ENCODE measurements at places on chromosomes 2 and 18.
A peak's percentile ranks its signal among the peaks of the same experiment; 100 is the strongest.

DNA sequence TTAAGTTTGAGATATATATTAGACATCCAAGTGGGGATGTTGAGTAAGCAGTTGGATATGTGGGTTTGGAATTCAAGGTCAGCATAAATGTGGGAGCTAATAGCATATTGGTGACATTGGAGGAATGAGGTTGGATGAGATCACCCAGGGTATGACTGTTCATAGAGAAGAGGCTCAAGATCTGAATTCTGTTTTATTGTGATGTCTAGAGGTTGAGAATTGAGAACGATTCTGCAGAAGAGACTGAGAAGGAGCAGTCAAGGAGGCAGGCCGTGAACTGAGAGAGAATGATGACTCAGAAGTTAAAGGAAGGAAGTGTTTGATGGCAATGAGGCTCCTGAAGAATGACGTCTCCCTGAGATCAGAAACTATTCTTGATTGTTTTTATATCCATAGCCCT lies 5.9 kb downstream of the SERPINB11 start:
- no peak for DNase-seq

GRCh38 chr18:55314615-55315237 lies 273.3 kb downstream of the TCF4 start:
- peak; percentile 24 for DNase-seq

DNA sequence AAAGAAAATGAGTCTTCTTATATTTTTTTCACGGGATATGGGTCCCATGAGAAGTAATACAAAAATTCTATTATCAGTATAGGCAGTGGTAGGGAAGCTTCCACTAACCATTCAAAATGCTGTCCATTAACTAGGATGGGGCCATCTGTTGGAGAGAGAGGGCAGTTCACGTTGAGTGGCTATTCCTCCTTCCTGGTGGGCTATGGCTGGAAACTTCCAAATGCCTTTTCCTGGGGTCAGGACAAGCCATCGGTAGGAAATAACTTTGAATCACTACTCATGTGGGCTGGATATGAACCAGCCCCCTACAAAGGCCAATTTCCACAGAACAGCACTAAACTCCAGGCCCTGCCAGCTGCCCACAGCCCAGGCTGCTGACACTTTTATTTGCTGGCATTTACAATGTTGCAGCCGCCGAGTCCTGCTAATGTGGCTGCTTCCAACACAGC lies 156.1 kb upstream of the HNRNPA3 start:
- no peak for DNase-seq

GRCh38 chr2:159093497-159093896 lies 125.1 kb downstream of the TANC1 start:
- DNase-seq: peak; percentile 0

DNA sequence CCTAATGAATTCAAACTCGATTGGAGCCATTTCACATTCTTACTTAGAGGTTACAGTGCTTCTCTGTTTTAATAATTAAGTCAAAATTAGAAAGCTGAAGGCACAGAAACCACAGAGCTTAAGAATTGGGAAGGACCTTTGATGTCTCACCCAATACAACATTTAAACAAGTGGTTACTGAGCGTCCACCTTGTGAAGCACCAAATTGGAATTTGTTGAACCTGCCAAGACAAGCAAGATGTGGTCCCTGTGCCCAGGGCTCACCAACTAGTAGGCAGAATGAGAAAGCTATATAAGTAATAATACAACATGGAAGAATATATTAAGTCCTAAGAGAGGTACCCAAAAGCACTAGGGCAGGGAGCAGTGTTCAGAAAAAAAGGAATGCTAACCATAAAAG lies 64.5 kb upstream of the NPAS2 start:
- no peak for DNase-seq

- DNase-seq: no peak
Observed at GRCh38 chr2:20042531-20042930, 8.9 kb downstream of the LAPTM4A start.

- no peak for DNase-seq
Observed at GRCh38 chr18:6444466-6445228, 29.9 kb upstream of the L3MBTL4 start.

GRCh38 chr2:33391529-33392255 lies 84.8 kb upstream of the RASGRP3 start:
- no peak for DNase-seq

GRCh38 chr2:239558661-239559060 lies 157.8 kb upstream of the HDAC4 start:
- no peak for DNase-seq

All from NCI-H1417 (cell line).